Suppressor macrophage (primary cell): ENCODE measurements at places on chromosomes 6 and 20.
A peak's percentile ranks its signal among the peaks of the same experiment; 100 is the strongest.

DNA sequence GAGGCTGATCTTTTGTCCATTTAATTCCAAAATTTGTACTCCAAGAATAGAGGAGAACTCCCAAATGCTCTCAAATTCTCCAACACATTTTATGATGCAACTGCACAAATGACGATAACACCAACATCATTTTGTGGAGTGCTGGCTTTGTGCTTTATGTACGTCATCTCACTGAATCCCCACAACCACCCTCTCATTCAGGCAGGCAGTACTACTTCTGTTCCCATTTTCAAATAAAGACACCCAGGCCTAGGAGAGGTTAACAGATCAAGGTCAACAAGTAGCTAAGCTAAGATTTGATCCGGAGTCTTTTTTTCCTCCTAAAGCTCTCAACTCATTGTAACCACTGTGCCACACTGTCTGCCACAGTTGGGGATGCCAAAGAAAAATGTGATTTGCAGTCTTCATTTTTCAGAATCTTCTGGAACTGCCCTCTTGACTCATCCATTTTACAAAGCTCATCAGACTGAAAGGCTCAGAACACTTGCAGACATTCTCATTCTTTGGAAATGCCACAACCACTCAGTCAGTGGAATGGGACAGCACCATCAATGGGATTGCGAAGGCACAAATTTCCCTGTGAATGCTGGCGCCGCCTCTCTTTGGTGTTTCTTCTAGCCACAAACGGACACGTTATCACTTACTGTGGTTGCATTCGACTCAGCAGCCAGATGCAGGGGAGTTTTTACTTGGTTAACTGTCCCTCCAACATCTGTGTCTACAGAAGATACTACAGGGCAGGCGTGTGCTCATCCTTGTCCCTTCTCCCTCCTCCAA lies 184.4 kb downstream of the GJA10 start:
- no peak for DNase-seq

- DNase-seq, result no peak
These were observed 115.4 kb downstream of the ZFP64 start for GRCh38 chr20:52076164-52076563.

GRCh38 chr20:53399083-53399482 lies 194.6 kb downstream of the ZNF217 start:
- DNase-seq, result no peak

- DNase-seq, result no peak
These were observed 11.8 kb upstream of the OPN5 start for GRCh38 chr6:47769982-47770381.

GRCh38 chr20:8074931-8075330 lies 55.4 kb upstream of the TMX4 start:
- no peak for DNase-seq

DNA sequence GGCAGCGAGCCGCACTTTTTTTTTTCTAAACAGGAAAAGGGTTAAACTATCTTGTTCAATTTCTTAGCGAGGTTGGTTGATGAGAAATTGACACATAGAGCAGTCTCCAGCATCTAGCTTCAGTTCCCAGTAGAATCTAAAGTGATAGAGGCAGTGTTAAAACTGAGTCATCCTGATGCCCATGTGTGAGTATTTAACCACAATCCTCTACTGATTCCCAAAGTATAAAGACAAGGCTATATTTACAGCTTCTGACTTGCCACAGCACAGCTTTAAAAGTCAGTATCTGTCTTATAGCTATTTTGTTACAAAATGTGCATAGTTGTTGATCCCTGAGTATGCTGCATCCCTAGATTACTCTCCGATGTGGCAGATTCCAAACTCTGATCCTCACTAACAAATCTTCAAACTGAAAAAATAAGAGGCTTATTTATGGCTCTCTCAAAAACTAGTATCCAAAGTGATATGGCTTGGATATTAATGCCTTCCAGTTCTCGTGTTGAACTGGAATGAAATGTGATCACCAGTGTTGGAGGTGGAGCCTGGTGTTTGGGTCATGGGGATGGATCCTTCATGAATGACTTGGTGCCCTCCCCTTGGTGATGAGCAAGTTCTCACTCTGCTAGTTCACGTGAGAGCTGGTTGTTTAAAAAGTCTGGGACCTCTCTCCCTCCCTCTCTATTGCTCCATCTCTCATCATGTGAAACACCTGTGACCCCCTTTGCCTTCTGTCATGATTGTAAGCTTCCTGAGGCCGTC lies 13.1 kb upstream of the POPDC3 start:
- DNase-seq, result no peak

DNA sequence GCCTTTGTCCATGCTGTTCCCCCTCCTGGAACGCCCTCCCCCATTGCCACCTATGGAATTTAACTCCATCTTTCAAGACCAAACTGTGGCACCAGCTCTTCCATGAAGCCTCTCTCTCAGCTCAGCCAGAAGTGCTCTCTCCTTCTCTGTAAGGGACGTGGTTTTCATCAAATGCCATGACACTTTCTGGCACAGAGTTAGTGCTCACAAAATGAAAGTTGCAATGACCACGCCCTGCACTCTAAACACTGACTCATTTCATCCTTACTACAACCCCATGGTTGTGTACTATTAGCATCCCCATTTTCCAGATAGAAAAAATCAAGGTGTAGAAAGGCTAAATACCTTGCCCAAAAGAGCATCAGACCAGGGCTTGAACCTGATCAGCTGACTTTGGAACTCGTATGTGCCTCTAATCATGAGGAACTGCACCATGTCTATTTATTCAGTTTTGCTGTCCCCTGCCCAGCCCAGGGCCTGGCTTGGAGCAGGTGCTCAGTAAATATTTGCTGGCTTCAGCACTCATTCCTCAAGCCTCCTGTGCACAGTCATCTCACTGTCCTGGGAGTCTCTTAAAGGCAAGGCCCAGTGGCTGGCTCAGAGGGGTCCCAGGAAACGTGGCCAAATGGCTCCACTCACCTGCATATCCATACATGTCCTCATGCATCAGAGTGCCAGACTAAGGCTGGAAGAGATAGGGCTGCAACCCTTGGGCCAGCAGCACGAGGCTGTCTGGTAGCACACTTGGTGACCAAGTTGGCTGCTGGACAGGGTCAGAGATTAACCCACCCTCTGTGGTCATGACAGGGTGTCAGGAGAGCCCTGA lies 77.9 kb downstream of the MRPL14 start:
- no peak for DNase-seq

DNA sequence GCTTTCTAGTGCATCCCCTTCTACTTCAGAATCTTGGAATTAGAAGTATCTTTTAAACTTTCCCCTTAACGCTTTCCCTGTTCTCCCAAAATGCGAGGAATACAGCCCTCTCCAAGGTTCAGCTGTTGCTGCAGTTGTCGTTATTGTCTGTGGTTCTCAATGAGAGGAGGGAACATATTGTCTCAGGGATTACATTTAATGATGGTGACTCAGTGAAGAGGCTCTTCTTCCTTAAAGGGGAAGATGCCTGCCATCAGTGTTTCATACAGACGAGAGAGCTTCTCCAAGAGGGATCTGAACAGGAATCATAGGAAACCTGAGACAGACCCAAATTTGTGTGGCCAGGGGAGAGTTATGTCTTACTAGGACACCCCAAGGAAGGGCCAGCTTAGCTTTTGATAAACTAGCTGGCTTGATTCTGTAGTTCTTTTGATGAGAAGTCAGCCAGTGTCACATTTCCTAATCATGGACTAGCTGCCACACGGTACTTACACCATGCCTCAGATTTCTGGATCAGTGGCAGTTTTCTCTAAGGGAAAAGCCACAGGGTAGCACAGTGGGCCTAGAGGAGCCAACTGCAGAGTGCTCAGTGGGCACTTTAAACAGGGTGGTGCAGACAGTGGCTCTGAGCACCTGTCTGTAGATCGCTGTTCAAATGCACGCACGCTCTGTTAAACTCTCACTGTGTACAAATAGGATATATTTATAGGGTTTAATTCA lies 59.7 kb upstream of the TMEM181 start:
- DNase-seq, result no peak

DNA sequence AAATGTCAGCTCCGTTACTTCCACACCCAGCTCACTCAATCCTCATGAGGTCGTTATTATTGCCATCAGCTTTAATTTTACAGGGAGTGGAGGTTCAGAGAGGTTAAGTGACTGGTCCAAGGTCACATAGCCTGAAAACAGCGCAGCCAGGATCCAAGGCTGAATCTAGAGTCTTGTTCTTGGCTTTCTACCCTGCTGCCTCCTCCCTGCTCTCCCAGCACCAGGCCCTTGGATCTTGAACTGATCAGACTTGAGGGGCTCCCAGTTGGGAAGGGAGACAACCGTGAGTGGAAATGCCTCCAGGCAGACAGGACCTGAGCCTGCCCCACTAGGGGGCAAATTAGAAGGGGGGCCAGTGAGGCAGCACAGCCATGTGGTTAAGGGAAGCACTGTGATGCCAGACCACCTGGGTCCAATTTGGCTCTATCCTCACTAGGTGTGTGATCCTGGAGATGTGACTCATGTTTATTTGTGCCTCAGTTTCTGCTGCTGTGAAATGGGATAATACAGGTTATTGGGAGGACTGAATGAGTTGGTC lies 135.6 kb upstream of the PTPN1 start:
- DNase-seq, result no peak

GRCh38 chr20:43979576-43980105 lies 65.0 kb downstream of the TOX2 start:
- DNase-seq, result peak; percentile 62

GRCh38 chr6:22784601-22785410 lies 215.4 kb downstream of the HDGFL1 start:
- DNase-seq, result no peak

DNA sequence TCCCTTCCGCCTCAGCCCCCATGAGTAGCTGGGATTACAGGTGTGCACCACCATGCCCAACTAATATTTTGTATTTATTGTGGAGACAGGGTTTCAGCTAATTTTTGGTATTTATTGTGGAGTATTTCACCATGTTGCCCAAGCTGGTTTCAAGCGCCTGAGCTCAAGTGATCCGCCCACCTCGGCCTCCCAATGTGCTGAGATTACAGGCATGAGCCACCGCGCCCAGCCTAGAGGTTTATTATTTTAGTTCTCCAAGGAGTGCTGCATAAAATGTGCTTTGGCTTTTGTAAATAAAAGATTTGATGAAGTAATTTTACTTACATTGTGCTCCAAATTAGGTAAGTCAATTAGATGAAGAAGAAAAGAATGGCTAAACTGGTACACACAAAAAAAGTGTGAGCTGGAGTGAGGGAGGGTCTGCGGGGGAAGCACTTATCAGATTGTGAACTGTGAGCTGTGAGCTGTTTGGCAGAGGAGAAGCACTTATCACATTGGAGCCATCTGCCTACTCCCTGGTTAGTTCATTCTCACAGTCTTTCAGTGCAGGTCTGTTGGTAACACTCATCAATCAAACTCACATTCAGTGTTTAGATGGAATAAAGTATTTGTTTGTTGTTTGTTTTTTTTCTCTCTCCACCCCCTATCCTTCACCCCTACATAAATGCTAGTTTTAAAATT lies 398.0 kb downstream of the EPHA7 start:
- no peak for DNase-seq

DNA sequence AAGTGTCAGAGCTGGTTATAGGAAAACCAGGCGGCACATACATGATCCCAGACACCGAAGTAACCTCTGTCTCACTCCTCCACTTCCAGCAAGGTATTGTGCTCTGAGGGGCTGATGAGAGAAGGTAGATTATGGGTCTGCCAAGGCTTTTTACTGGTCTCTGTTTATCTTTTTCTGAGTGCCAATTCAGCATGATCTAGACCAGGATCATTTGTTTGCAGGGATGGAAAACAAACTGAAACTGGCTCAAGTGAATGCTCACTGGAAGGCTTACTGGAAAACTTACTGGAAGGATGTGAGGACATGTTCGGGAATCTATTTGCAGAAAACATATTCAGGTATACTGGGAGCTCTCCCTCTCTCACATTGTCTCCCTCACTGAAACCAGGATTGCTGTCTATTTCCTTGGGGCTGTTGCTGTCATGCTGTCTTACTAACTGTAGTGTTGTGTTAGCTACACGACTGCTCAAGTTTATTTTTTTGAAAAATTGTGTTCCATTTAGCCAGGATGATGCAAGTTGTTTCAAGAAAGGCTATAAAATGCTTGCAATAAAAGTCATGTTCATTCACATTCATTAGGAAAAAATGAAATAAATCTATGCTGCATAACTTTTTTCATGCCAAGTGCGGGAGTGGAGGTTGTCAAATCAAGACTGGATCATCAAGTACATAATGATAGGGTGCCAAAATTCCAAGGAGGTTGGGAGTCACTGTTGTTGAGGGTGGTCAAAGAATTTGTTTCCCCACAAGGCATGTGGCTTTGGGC lies 37.0 kb downstream of the KLHL31 start:
- no peak for DNase-seq

DNA sequence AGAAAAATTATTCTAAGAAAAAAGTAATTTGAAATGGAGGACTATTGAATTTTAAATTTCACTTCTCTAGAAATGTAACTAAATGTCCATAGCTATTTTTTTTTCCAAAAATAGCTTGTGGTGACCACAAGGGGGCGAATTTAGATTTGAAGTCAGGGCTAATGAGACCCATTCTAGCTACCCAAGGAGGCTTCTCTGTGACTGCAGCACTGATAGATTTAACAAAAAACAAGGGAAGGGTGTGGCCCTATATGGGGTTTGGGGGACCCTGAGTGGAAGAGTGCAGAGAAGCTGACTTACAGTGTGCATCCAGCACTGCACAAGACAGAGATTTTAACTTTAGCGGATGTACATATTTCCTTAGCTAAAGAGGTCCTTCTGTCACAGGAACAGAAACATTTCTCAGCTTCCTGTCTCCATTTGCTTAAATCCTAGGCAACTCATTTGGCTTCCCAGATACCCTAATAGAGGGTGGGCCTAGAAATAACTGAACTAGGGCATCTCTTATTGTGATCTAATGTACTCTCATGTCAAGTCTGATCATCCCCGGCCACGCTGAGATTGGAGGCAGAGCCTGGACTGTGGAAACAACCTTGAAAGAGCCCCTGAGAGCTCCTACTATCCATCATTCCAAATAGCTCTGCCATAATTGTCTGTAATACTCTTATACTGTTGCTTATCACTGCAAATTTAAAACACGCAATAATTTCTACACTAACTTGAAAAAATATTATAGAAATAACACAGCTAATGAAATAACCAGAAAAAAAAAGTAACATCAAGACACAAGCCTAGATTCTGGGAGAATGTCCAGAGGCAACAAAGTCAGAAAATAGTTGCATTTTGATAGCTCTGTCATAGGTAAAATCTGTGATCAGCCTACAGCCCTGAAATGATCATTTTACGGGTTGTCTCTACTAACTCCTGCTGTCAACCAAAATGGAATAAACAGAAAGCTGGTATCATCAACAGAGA lies 93.6 kb downstream of the SNAP91 start:
- peak; percentile 65 for DNase-seq

GRCh38 chr20:49989234-49990065 lies 6.7 kb downstream of the SNAI1 start:
- peak; percentile 60 for DNase-seq

DNA sequence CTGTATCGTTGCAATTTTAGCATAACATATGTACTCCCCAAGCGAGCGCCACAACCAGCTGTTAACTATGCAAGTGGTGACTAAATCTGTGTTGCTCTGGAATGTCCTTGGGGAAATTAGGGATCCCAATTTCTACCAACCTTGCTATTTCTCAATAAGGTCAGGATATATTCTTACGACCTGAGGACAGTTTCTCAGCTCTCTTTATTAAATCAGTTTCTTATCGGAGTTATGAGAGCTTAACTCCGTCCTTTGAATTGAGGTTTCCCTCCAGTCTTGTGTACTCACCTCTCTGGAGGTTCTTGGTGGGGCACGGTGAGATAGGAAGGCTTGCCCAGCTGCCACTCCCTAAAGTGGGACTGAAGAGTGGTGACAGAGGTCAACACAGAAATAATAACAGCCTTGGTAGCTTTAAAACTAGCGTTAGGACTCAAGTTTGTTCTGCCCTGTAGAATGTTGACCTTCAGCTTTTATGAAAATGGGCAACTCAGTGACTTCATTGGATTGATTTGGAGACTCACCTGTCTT lies 694 bp downstream of the MRPS18B start:
- DNase-seq, result no peak

- no peak for DNase-seq
These were observed 27.9 kb upstream of the DSP start for GRCh38 chr6:7513529-7513928.
